ENCODE measurements at places on chromosomes 6 and 20. TPM values are rescaled to one million over a fixed set of nuclear protein-coding genes. Genes with fewer than 3 reads are reported as not detected.

DNA sequence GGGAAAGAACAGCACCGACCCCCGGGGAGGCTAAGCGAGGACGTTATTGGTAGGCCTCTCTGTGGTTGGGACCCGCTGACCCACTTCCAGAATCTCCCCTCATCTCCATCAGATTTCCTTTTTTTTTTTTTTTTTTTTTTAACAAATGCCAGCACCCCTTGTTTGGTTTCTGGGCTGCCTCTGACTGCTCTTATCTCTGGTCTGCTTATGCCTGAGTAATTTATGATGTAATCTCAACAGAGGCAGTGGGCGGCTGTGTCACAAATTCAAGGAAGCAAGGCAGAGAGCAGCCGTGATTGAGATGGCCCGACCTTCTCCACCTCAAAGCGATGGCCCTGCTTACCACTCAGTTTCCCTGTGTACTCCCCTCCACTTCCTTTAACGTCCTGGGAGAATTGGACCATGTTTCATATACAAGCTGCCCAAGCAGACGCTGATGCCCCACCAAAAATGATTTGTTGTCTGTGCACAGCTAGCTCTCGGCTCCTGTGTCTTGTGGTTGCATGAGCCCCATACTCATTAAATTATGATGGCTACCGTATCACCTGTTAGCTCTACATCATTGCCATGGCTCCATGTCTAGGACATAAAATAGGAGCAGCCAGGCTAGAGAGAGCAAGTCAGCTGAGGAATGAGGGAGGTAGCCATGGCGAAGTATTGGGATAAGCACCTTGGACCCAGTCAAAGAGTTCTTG is 98.1 kb downstream of the ZNF217 start:
- H3K36me3 ChIP-seq, result no peaks in the 10 kb centered on the region
- no peak overlapping the region for H3K27ac ChIP-seq
- no peak for DNase-seq
- H3K27me3 ChIP-seq, result no peaks in the 10 kb centered on the region
- no peaks in the 10 kb centered on the region for H3K4me1 ChIP-seq

GRCh38 chr6:68951270-68951669 is 316.2 kb downstream of the ADGRB3 start:
- no peak overlapping the region for H3K4me3 ChIP-seq
- H3K4me1 ChIP-seq, result no peaks in the 10 kb centered on the region
- H3K36me3 ChIP-seq, result no peaks in the 10 kb centered on the region
- DNase-seq, result no peak

- no peak overlapping the region for H3K27ac ChIP-seq
- DNase-seq, result peak; percentile 20
- no peaks in the 10 kb centered on the region for H3K36me3 ChIP-seq
These were observed 130.1 kb upstream of the ASCC3 start for GRCh38 chr6:101011186-101011585.

GRCh38 chr6:169793408-169793807 is 42.0 kb downstream of the ERMARD start:
- H3K36me3 ChIP-seq, result no peaks in the 10 kb centered on the region
- H3K27ac ChIP-seq, result no peak overlapping the region
- no peaks in the 10 kb centered on the region for H3K27me3 ChIP-seq
- peaks cover 7% of the 10 kb centered on the region for H3K4me1 ChIP-seq

DNA sequence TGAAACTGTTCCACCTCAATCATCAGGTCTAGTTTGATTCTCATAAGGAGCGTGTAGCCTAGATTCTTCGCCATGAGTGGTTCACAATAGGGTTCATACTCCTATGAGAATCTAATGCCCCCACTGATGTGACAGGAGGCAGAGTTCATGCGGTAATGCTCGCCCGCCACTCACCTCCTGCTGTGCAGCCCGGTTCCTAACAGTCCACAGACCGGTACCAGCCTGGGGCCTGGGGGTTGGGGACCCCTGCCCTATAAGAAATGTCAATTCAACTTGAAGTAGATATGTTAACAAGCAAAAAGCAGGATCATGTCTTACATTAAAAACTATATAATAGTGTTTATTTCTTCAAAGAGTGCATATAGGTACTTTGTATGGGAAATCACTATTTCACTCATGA is 216.5 kb downstream of the COL19A1 start:
- no peak overlapping the region for H3K27ac ChIP-seq
- no peak for DNase-seq
- H3K27me3 ChIP-seq, result no peaks in the 10 kb centered on the region
- H3K4me3 ChIP-seq, result no peak overlapping the region

DNA sequence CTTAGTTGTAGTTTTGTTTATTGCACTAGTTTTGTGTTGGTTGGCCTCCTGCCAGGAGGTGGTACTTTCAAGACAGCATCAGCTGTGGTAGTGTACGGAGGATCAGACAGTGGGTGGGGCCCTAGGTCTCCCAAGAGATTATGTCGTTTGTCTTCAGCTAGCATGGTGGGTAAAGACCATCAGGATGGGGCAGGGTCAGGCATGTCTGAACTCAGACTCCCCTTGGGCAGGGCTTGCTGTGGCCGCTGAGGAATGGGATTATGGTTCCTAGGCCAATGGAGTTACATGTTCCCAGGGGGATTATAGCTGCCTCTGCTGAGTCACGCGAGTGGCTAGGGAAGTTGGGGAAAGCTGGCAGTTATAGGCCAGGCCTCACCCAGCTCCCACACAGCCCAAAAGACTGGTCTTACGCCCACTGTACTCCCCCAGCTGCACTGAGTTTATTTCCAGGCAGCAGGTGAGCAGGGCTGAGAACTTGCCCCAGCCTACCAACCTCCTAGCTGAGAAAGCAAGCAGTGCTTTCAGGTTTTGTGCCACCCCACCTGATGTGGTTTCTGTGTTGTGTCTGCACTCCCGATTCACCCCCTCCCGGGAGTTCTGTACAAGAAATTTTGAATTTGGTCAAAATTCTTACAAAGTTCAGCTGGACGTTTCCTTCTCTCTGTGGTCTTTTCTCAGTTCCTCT is 24.7 kb downstream of the ZSCAN31 start:
- DNase-seq, result no peak
- H3K4me3 ChIP-seq, result no peak overlapping the region
- H3K36me3 ChIP-seq, result no peaks in the 10 kb centered on the region

IER3 gene
- total RNA-seq, result 47.2 TPM

- no peaks in the 10 kb centered on the region for H3K4me1 ChIP-seq
- no peak for DNase-seq
- no peak overlapping the region for H3K27ac ChIP-seq
- H3K36me3 ChIP-seq, result no peaks in the 10 kb centered on the region
- no peak overlapping the region for H3K4me3 ChIP-seq
These were observed 78.1 kb upstream of the FAM83B start for GRCh38 chr6:54768494-54768893.

GRCh38 chr6:35727231-35727934 is 9.4 kb upstream of the ARMC12 start:
- H3K36me3 ChIP-seq, result no peaks in the 10 kb centered on the region
- peaks cover 49% of the 10 kb centered on the region for H3K4me1 ChIP-seq
- H3K4me3 ChIP-seq, result peak overlapping the region; percentile 41

All from colonic mucosa (tissue), 4 donors.